Activated T-cell treated with anti-CD3 and anti-CD28 coated beads for 24 hours (primary cell): ENCODE measurements at places on chromosomes 16 and 17.

DNA sequence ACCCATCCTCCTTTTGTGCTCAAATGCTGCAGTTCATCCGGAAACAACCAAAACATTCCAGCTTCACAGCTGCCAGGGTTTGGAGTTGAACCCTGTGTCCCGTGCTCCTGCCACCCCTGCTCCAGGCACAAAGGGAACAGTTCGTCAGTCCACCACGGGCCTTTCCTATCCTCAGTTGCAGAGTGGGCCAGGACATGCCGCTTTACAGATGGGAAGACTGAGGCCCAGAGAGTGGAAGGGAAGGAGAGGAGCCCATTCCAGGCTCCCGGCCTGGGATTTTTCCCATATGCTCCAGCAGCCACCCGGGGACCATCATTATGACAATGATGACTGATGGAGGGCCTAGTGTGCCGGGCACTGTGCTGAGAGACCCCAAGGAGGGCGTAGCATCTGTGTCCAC is 27.6 kb downstream of the RAI1 start:
- no peak for DNase-seq

DNA sequence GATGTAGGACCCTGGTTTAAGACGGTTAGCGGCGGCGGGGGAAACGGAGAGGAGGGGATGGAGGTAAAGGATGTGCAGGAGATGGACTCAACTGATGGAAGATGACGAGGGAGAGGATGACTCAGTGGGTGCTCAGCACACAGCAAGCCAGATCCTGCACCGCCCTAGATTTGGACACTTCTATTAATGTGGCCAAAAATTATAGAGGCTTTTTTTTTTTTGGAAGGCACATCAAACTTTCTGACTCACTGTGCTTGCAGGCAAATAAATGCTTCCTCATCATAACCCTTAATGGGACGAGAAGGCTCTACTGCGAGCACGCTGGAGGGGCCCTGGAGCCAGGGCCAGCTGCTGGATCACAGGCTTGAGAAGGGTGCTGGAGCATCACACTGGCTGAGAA is 36.0 kb downstream of the RTN4RL1 start:
- DNase-seq = no peak

DNA sequence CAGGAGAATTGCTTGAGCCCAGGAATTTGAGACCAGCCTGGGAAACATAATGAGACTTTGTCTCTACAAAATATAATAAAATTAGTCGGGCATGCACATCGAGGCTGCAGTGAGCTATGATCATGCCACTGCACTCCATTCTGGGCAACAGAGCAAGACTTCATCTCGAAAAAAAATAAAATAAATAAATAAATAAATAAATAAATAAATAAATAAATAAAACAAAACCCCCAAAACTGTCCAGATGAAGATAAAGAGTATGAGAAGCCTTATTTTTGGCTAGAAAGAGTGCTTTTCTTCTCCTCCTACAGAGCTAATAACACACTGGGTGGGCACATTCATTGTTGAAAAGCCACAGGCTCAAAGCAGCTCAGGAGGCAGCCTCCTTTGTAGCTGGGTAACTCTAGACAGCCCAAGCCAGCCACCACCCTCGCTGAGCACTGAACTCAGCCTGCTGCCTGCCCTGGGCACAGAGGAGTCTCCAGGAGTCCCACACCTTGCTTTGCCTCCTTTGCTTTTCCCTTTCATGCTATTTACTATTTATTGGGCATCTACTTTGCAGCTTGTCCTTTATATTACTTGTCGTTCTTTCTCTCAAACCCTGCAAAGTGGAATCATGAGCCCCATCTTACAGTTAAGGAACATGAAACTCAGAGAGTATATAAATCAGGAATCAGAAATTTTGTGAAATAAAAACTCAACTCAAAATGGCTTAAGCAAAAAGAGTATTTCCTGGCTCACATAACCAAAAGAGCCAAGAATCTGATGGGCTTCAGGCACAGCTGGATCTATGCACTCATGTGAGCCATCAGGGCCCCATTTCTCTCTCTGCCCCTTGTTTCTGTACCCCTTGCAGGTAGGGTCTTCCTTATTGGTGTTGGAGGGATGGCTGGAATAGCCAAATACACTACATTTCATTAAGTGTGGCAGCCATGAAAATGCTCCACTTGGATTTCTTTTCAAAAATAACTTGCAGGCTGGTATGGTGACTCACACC is 18.1 kb upstream of the C16orf87 start:
- DNase-seq = no peak

- DNase-seq = no peak
Measured at GRCh38 chr17:75270966-75271232, at the start of gene MIF4GD. Gene MIF4GD (minus strand): TSS chr17:75271231. CDS start chr17:75270195, 1,036 bp downstream.

GRCh38 chr16:48912360-48912759 is 302.4 kb upstream of the N4BP1 start:
- no peak for DNase-seq

GRCh38 chr17:51740531-51740930 is 418.0 kb downstream of the CA10 start:
- no peak for DNase-seq

- DNase-seq = no peak
Measured at GRCh38 chr16:70364399-70364798, 17.7 kb downstream of the DDX19A start.

GRCh38 chr17:2862197-2862596 is 66.0 kb downstream of the RAP1GAP2 start:
- DNase-seq = no peak

- no peak for DNase-seq
Measured at GRCh38 chr17:75778861-75779249, 5.8 kb upstream of the UNK start.

- no peak for DNase-seq
Measured at GRCh38 chr17:82775001-82775823, 23.3 kb downstream of the TBCD start.

DNA sequence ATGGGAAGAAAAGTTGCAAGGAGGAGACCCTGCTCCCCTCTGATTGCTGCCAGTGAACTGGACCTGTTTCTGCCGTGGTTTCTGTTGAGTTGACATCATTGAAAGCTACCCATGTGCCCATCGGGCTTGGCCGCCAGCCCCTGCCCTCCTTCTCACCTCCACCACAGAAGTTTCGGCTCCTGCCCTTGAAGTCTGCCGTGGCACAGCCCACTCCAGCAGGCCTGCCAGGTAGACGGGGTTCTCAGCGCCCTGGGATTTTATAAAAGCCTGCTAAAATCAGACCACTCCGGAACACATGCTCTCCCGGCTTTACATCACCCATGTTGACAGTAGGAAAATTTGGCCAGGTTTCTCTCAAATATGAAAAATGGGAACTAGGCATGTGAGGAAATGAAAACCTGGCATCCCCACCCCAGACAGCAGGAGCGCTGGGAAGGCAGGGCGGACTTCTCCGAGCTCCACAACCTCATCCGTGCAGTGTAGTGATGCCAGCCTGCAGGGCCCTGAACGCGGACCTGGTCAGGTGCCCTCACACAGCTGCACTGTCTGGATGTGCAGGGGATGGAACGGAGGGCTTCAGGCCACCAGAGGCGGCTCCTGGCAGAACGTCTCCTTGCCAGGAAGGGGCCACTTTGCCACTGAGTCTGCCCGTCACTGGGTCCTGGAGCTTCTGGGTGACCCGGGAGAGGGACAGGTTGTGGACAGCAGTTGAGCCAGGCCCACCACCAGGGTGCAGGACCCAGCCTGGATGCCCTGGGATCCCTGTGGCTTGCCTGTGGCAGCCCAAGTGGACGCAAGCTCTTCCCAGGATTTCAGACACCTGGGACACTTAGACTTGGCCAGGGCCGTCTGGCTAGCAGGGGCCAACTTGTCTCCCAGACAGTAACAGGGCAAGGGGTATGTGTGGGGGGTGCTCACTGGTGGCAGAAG is 6.9 kb upstream of the GSE1 start:
- DNase-seq = no peak

- DNase-seq = no peak
Measured at GRCh38 chr17:34616148-34616547, 36.8 kb downstream of the TMEM132E start.

GRCh38 chr17:74070374-74070773 is 133.1 kb upstream of the RPL38 start:
- no peak for DNase-seq

DNA sequence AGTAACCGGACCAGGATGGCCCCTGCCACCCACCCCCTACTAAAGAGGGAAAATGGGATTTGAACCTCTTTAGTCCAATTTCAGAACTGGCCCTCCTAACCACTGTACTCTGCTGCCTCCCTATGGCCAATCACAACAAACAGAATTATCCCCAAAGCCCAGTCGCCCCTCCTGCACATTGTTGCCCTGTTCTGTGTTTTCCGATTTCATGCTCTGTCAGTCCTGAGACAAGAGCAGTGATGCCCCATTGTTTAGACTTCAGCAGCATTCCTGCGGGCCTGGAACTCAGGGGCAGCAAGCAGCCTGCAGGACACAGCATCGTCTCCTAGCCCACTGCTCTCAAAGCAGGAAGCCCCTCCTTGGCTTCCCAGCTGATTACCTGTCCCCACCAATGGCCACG is 20.5 kb upstream of the KLHL11 start:
- DNase-seq = no peak

GRCh38 chr16:85652431-85653221 is 36.1 kb downstream of the GINS2 start:
- DNase-seq = no peak

DNA sequence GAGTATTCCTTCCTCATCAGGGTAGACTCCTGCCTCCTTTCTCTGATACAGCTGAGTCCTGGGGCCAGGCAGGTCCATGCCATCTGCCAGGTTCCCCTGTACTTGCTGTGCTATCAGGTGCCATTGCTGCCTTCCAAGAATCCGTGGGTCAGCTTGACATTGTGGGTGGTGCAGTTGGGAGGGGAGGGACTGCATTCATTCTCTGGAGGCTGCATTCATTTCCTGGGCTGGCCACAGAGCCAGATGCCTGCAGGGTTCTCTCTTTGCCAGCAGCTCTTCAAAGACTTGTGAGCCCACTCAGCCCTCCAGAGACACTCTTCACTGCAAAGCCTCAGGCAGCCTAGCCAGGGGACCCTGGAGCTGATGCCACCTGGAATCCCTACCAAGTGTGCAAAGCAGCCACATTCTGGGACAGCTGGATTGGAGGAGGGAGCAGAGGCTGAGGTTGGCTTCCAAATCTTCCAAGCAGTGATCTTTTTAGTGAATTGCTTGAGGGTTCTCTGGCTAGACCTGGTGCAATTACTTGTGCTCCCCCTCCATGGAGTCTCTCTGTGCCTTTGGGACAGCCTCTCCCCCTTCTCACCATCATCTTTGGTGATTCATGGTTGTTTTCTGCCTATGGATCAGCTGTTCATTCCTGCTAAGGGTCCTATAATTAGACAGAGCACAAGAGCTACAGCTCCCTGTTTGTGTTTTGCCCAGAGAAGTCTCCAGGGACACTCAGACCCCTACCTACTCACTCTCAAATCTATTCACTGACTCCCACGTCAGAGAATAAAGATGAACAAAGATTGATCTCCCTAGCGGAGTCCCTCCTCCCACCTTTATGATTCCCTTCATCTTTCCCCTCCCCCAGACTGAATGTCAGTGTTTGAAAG is 20.9 kb downstream of the ANKFN1 start:
- DNase-seq = no peak

GRCh38 chr16:13150181-13150885 is 248.9 kb downstream of the SHISA9 start:
- DNase-seq = no peak

- peak; percentile 30 for DNase-seq
Measured at GRCh38 chr17:33674685-33675084, 381.6 kb upstream of the ASIC2 start.

GRCh38 chr17:50925296-50925891 is 59.2 kb upstream of the TOB1 start:
- no peak for DNase-seq

DNA sequence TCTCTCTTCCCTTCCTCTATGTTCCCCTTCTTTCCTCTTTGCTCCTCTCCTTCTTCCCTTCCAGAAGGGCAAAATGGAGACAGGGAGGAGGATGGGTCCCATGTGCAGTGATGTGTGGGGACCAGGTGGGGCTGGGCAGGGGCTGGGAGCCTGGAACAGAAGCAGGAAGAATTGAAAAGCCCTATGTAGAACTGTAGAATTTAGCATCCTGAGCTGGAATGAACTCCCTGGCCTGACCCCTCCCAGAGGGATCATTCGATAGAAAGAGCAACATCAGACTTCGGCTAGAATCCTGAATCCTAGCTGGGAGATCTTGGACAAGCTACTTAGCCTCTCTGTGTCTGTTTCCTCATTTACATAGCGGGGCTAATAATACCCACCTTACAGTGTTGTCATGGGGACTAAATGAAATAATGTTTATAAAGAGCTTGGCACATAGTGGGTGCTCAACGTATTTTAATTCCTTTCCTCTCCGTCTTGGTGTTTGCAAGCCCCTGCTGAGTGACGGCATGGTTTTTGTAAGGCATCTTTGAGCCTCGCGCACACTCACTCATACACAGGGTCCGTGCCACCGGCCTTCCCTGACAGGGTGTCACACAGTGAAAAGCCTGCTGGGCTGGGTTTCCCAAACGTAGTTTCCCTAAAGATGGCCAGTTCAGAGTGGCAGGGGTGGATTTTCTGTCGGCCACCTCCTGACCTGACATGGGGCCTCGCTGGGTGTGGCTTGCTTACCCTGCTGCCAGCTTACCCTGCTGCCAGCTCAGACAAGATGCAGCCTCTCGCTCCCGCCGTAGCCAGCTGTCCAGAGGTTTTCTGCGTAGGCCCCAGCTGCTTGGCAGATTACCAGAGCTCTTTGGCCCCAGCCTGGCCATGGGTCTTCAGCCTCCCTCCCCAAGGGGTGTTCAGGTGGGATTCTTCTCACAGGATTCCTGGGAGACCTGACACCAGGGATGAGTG is 6.1 kb upstream of the ARHGAP23 start:
- DNase-seq = no peak

DNA sequence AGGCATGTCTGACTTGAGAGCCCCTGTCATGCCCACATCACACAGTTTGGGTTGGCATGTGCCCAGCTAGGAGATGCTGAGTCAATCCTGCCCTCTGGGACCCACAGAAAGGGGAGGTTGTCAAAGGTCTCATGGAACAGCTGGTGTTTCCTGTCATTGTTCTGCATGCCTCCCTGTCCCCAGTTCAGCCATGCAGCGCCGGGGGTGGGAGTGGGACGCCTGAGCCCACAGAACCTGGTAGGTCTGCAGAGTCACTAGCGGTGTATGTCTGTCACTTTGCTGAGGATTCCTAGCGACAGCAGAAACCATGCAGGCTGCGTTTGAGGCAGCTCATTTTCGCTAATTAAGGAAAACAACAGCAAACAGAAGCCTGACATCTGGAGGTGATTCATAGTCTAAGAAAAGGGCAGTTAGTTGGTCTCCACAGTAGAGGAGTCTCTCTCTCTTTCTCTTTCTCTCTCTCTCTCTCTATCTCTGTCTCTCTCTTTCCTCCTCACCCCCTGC is 19.6 kb upstream of the CCL1 start:
- DNase-seq = peak; percentile 12

GRCh38 chr17:56510554-56511342 is 82.8 kb upstream of the NOG start:
- DNase-seq = no peak
